ENCODE measurements at places on chromosomes 6 and 20. TPM values are rescaled to one million over a fixed set of nuclear protein-coding genes. Genes with fewer than 3 reads are reported as not detected.

COL12A1 gene
- 20.4 TPM for total RNA-seq

GRCh38 chr6:118784641-118785164 is 109.2 kb upstream of the ASF1A start:
- no peak for DNase-seq
- H3K27ac ChIP-seq, result no peak overlapping the region
- no peaks in the 10 kb centered on the region for H3K27me3 ChIP-seq
- no peaks in the 10 kb centered on the region for H3K36me3 ChIP-seq
- H3K4me1 ChIP-seq, result no peaks in the 10 kb centered on the region

LY6G6C gene
- not detected for total RNA-seq

DNA sequence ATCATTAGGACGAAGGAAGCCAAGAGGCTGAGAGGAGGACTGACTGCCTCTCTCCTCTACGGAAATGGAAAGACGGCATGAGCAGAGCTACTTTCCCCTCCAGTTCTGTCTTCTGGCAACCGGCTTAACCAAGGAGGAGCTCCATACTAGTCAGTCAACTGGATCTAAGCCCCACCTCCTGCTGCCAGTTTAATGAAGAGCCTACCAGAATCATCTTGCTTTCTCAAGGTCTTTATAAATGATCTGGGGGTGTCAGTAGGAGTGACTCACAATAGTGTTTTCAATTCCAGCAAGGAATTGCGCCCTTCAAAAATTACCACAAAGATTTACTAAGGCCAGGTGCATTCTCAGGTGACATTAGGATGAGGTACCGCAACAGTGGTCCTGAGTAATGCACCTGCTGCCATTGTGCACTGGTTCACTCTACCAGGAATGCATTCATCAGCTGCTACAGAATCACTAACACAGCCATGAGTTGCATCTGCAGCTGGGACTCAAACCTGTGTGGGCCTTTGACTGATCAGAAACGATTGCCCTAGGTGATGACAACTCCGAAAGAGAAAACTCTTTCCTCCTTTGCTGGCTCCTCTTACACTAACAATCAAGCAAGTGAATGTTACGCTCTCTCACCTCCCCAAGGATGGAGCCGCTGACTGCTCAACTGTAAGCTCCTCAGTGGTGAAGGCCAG is 2.8 kb downstream of the UQCC2 start:
- H3K4me3 ChIP-seq, result no peak overlapping the region
- H3K36me3 ChIP-seq, result peaks cover 59% of the 10 kb centered on the region
- H3K27me3 ChIP-seq, result no peaks in the 10 kb centered on the region
- no peak overlapping the region for H3K27ac ChIP-seq
- peaks cover 32% of the 10 kb centered on the region for H3K4me1 ChIP-seq

Data from Calu3 (cell line).